ENCODE measurements at places on chromosomes 2 and 18. TPM values are rescaled to one million over a fixed set of nuclear protein-coding genes. Genes with fewer than 3 reads are reported as not detected.

DNA sequence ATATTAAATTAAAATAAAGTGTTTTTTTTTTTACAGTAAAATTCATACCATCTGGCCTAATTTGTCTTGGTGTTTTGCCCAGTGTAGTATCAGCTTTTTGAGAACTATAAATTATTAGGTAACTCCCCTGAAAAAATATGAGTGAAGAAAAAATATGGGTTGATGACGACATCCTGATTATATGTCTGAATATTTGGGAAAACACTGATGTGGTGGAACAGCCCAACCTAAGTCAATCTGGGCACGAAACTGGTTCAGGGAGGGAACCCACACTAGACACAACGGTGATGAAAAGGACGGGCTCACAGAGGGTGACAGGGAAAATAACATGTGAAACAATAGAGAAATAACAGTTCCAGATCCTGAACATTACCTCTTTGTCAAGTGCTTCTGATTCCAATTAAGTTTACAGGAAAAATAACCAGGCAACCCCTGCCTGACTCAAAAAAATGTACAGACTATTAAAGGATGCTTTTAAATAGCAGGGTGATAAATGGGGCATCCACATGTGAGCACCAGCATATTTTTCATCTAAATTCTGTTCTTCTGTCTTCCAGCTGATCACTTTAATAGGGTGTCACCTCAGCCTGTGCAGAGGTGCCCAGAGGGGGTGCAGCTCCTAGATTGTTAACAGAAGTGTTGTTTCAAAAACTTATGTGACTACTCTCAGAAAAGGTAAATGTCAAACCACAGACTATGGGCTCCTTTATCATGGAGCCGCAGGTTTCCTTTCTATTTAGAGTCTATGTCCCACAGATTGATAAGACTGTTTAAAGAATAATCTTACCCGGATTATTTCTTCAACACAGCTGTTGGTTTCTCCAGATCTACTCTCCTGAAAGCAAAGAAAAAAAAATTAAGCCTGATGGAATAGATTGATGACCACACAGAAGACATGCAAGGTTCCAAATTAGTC, 305.4 kb downstream of the AFF3 start:
- DNase-seq = no peak

GRCh38 chr2:109381327-109381820, 232.4 kb downstream of the SEPTIN10 start:
- DNase-seq = no peak

- no peak for DNase-seq
Observed at GRCh38 chr2:29388071-29388470, 272.9 kb downstream of the CLIP4 start.

GRCh38 chr2:207663870-207664545, 38.8 kb upstream of the METTL21A start:
- no peak for DNase-seq

Gene ELOA2
- polyA plus RNA-seq = 8.0 TPM

Gene SP5
- 1.4 TPM for polyA plus RNA-seq
